ENCODE measurements at places on chromosomes 1 and 21. TPM values are rescaled to one million over a fixed set of nuclear protein-coding genes. Genes with fewer than 3 reads are reported as not detected.
A peak's percentile ranks its signal among the peaks of the same experiment; 100 is the strongest.

Gene BRINP3
- total RNA-seq: not detected

Gene CCDC27
- 0.45 TPM for total RNA-seq

Gene TACSTD2
- total RNA-seq: 1.4 TPM

Gene IL23R
- not detected for total RNA-seq

Gene TRIM67
- total RNA-seq: not detected

Gene KRTAP19-1
- not detected for total RNA-seq

Gene TRIM58
- 3.4 TPM for total RNA-seq

Gene IL19
- total RNA-seq: not detected

Gene NPHS2
- not detected for total RNA-seq

- peak overlapping the region; percentile 52 for H3K27ac ChIP-seq
- H3K4me1 ChIP-seq: peaks cover 25% of the 10 kb centered on the region
- H3K4me3 ChIP-seq: no peak overlapping the region
- DNase-seq: peak; percentile 84
Measured at GRCh38 chr21:15423676-15424445, 305.9 kb upstream of the USP25 start.

- no peaks in the 10 kb centered on the region for H3K27me3 ChIP-seq
- H3K27ac ChIP-seq: no peak overlapping the region
- no peak overlapping the region for H3K4me3 ChIP-seq
- no peaks in the 10 kb centered on the region for H3K4me1 ChIP-seq
- no peaks in the 10 kb centered on the region for H3K36me3 ChIP-seq
Measured at GRCh38 chr21:39115576-39116235, 67.5 kb downstream of the PSMG1 start.

GRCh38 chr1:150152182-150152536 lies 2.4 kb downstream of the PLEKHO1 start:
- peaks cover 22% of the 10 kb centered on the region for H3K36me3 ChIP-seq
- peaks cover 33% of the 10 kb centered on the region for H3K27me3 ChIP-seq
- peak overlapping the region; percentile 92 for H3K4me3 ChIP-seq
- no peak for DNase-seq

- peaks cover 22% of the 10 kb centered on the region for H3K36me3 ChIP-seq
- no peaks in the 10 kb centered on the region for H3K4me1 ChIP-seq
- H3K27me3 ChIP-seq: no peaks in the 10 kb centered on the region
Measured at GRCh38 chr1:10257851-10258250, 47.5 kb downstream of the KIF1B start.

GRCh38 chr1:221782970-221783369 lies 41.1 kb upstream of the DUSP10 start:
- no peak overlapping the region for H3K27ac ChIP-seq
- no peaks in the 10 kb centered on the region for H3K27me3 ChIP-seq
- no peak for DNase-seq

- no peak for DNase-seq
- no peak overlapping the region for H3K4me3 ChIP-seq
- no peak overlapping the region for H3K27ac ChIP-seq
- H3K27me3 ChIP-seq: no peaks in the 10 kb centered on the region
Measured at GRCh38 chr21:24204641-24205040, 1402.6 kb downstream of the MRPL39 start.

DNA sequence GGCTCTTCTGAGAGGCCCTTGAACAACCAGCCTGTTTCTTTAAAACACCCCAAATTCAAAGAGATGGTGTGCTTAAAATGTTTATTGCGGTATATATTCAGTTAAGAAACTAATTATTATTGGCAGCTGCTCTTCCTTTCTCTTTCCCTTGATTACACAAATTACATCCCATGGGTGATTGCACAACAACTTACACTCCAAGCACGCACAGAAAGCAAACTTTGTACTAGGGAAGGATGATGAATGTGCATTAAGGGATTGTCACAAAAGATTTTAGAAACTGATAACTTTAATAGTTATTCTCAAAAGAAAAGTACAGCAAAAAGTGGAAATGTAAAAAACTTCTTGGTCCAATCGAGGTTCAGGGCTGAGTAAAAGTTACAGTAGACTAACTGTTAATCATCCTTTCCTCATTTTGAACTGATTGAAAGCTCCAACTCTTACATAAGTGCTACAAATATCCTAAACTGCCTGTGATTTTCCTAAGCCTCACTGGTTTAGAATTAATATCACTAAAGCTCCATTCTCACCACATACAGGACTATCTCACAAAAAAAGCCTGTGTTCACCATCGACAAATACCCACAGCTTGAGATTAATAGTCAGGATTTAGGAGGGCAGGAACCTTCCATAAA lies 153.4 kb downstream of the TTLL7 start:
- no peaks in the 10 kb centered on the region for H3K27me3 ChIP-seq
- no peaks in the 10 kb centered on the region for H3K4me1 ChIP-seq
- no peak for DNase-seq
- H3K4me3 ChIP-seq: no peak overlapping the region

DNA sequence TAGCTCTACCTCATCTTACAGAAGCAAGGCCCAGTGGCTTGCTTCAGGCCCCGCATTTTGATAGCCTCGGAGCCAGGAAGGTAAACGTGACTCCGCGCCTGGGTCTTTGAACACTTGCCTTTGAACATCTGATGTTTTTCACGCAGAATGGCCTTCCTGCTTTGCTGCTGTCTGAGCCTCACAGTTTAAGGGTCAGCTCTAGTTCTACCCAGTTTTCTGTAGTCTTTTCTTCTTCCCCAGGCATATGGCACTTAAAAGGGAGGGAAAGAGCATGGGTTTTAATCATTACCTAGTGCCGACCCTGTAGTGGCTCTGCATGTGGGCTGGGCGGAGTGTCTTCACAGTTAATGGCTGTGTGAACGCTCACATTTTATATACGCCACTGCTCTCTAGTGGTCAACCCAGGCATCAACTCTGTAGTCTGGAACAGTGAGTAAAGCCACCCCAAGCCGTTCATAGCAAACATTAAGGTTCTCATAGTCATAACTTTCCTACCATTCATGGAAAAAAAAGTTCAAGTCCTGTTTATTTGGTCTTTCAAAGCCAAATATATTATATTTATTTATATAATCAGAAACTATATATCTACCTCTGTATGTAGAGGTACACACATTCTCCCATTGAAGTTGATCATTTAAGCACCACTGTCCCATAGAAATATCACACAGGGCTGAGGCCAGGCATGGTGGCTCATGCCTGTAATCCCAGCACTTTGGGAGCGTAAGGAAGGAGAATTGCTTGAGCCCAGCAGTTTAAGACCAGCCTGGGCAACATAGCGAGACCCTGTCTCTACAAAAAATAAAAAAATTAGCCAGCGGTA lies 78.1 kb downstream of the IER5 start:
- H3K4me3 ChIP-seq: no peak overlapping the region
- no peak overlapping the region for H3K27ac ChIP-seq
- H3K4me1 ChIP-seq: no peaks in the 10 kb centered on the region

DNA sequence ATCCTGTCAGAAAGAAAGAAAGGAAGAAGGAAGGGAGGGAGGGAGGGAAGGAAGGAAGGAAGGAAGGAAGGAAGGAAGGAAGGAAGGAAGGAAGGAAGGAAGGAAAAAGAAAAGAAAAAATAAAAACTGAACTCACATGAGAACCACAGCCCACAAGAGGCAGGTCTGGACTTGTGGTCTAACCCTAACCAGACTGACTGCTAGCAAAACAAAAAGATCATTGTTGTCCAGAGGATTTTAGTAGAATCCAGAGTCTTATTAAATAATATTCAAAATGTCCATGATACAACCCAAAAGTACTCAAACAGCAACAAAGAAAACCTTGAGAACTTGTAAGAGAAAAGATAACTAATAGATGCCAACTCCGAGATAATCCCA lies 4.7 kb upstream of the ITGB2 start:
- H3K4me1 ChIP-seq: peaks cover 28% of the 10 kb centered on the region
- no peak overlapping the region for H3K4me3 ChIP-seq
- no peak for DNase-seq

- no peaks in the 10 kb centered on the region for H3K27me3 ChIP-seq
- no peak overlapping the region for H3K4me3 ChIP-seq
- DNase-seq: no peak
- no peak overlapping the region for H3K27ac ChIP-seq
Measured at GRCh38 chr1:2493218-2493617, 17.1 kb downstream of the PLCH2 start.

DNA sequence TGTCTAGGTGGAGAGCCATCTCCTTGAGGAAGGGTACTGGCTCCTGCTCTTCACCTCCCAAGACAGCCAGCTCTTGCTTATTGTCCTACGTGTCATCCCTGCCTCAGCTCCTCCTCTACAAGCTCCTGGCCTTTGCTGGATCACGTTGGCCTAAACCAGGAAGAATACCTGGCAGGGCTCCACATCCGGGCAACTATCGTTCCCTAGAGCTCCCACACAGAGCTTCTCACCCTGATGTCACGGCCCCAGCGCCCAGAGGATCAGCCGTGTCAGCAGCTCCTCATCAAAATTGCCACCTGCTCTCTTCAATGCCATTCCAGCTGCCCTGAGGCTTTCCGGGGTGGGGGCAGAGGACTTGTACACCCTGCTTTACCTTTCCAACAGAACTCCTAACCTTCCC lies 1.9 kb upstream of the TPM3 start:
- no peak overlapping the region for H3K27ac ChIP-seq
- DNase-seq: no peak
- H3K27me3 ChIP-seq: no peaks in the 10 kb centered on the region
- H3K4me1 ChIP-seq: no peaks in the 10 kb centered on the region
- no peak overlapping the region for H3K4me3 ChIP-seq

GRCh38 chr21:38490411-38491020 lies 7.8 kb downstream of the ERG start:
- no peaks in the 10 kb centered on the region for H3K27me3 ChIP-seq
- peaks cover 27% of the 10 kb centered on the region for H3K4me1 ChIP-seq
- H3K4me3 ChIP-seq: no peak overlapping the region
- no peak for DNase-seq
- H3K27ac ChIP-seq: 0 out of 2 replicates have a peak overlapping the region, but pooled peaks have one; percentile 79

GRCh38 chr1:172394811-172395210 lies 25.7 kb upstream of the C1orf105 start:
- H3K36me3 ChIP-seq: no peaks in the 10 kb centered on the region
- peak overlapping the region; percentile 37 for H3K27ac ChIP-seq
- H3K4me1 ChIP-seq: peaks cover 42% of the 10 kb centered on the region
- DNase-seq: no peak
- no peaks in the 10 kb centered on the region for H3K27me3 ChIP-seq

- H3K27me3 ChIP-seq: no peaks in the 10 kb centered on the region
- no peak overlapping the region for H3K4me3 ChIP-seq
- H3K36me3 ChIP-seq: no peaks in the 10 kb centered on the region
- H3K27ac ChIP-seq: no peak overlapping the region
- peaks cover 7% of the 10 kb centered on the region for H3K4me1 ChIP-seq
Measured at GRCh38 chr1:206015071-206015470, 8.6 kb downstream of the CTSE start.

GRCh38 chr1:23634840-23635651 lies 56.6 kb upstream of the RPL11 start:
- H3K36me3 ChIP-seq: no peaks in the 10 kb centered on the region
- H3K27ac ChIP-seq: no peak overlapping the region
- DNase-seq: peak; percentile 77
- no peak overlapping the region for H3K4me3 ChIP-seq
- no peaks in the 10 kb centered on the region for H3K27me3 ChIP-seq

DNA sequence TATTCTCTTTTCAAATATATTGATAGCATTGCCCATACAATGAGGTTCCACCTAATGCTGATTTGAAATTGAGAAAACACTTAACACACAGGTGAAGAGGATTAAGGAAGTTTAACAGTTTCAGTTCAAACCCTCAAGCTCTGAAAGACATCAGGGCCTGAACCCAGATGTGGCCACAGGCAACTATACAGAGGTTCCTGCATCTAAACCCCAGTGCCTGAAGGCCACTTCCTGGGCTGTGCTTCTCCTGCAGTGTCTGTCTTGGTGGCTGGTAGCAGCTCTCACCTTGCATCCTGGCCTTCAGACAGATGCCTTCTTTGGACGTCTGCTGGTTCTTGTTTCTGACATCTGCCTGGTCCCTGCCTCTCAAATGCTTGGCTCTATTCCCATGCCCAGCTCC lies 25.1 kb upstream of the NGF start:
- no peak for DNase-seq
- no peaks in the 10 kb centered on the region for H3K36me3 ChIP-seq
- H3K27me3 ChIP-seq: no peaks in the 10 kb centered on the region
- no peaks in the 10 kb centered on the region for H3K4me1 ChIP-seq

DNA sequence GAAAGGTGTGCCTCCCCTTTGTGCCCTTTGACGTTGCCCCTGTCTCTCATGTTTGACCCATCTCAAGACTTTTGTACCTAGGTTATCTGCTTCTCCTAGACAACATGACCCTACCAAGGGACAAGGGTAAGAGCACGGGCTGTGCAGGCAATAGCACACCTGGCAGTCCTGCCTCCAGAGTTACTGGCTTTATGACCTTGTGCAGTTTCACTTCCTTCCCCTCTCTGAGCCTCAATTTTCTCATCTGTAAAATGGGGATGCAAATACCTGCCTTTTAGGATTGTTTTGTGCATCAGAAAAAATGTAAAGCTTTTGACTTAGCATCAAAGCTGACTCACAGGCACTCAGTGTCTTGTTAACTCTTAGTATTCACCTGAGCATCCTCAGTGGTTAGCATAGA lies 36.4 kb downstream of the ELK4 start:
- H3K36me3 ChIP-seq: no peaks in the 10 kb centered on the region
- peaks cover 4% of the 10 kb centered on the region for H3K27me3 ChIP-seq
- DNase-seq: no peak
- H3K4me3 ChIP-seq: no peak overlapping the region
- H3K27ac ChIP-seq: no peak overlapping the region

DNA sequence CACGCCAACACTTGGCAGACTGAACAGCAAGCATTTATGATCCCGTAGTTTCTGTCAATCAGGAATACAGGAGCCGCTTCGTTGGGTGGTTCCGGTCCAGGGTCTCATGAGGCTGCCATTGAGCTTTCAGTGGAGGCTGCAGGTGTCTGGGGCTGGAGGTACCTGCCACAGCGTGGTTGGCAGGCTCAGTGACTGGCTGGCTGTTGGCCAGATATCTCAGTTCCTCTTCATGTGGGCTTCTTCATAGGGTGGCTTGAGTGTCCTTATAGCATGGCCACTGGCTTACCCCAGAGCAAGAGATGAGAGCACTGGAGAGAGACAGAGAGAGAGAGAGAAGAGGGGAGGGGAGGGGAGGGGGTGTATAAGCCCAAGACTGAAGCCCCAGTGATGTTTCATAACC lies 29.3 kb downstream of the PIK3CD start:
- no peaks in the 10 kb centered on the region for H3K36me3 ChIP-seq
- H3K4me1 ChIP-seq: no peaks in the 10 kb centered on the region
- no peak overlapping the region for H3K4me3 ChIP-seq
- no peak for DNase-seq
- H3K27ac ChIP-seq: no peak overlapping the region
- no peaks in the 10 kb centered on the region for H3K27me3 ChIP-seq

- peak overlapping the region; percentile 96 for H3K27ac ChIP-seq
- no peaks in the 10 kb centered on the region for H3K27me3 ChIP-seq
- DNase-seq: no peak
- peaks cover 5% of the 10 kb centered on the region for H3K4me1 ChIP-seq
Measured at GRCh38 chr1:161398900-161399256, 31.2 kb upstream of the CFAP126 start.

- H3K27me3 ChIP-seq: no peaks in the 10 kb centered on the region
- no peak overlapping the region for H3K27ac ChIP-seq
- H3K4me1 ChIP-seq: no peaks in the 10 kb centered on the region
- H3K4me3 ChIP-seq: no peak overlapping the region
Measured at GRCh38 chr21:43608225-43608624, 51.1 kb downstream of the HSF2BP start.

Measured in GM23338 (cell line).